ENCODE measurements at places on chromosomes 1 and 21.
A peak's percentile ranks its signal among the peaks of the same experiment; 100 is the strongest.

GRCh38 chr1:228088586-228089498 lies 6.3 kb downstream of the ARF1 start:
- peak; percentile 46 for DNase-seq

DNA sequence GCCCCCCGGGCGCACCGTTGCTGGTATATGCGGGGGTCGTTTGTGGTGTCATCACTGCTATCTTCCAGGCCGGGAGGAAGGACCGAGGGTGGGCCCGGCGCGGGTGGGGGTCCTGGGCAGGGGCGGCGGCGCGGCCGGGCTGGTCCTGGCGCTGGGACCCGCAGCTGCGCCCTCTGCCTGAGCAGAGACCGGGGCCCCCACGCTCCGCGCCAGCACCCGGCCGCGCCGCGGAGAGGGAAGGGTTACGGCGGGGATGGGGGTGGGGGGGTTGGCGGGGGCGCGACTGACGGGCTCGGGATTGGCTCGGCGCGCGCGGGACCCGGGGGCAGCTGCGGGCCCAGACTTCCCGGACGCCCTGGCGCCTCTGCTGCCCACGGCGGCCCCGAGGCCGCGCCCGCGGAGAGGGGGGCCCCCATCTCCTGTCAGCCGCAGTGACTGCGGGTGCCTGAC lies 13.8 kb upstream of the SAMD11 start:
- no peak for DNase-seq

DNA sequence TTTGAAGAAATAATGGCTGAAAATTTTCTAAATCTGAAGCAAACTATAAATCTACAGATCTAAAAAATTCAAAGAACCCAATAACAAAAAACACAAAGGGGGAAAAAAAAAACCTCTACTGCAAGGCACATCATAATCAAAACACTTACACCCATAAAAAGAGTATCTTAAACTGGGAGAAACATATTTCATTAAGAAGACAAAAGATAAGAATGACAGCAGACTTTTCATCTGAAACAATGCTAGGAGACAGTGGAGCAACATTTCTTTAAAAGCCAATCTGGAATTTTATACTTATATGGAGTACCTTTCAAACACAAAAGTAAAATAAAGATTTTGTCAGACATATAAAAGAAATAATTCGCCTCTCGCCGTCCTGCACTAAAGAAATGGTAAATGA lies 49.1 kb downstream of the COP1 start:
- DNase-seq: peak; percentile 12

DNA sequence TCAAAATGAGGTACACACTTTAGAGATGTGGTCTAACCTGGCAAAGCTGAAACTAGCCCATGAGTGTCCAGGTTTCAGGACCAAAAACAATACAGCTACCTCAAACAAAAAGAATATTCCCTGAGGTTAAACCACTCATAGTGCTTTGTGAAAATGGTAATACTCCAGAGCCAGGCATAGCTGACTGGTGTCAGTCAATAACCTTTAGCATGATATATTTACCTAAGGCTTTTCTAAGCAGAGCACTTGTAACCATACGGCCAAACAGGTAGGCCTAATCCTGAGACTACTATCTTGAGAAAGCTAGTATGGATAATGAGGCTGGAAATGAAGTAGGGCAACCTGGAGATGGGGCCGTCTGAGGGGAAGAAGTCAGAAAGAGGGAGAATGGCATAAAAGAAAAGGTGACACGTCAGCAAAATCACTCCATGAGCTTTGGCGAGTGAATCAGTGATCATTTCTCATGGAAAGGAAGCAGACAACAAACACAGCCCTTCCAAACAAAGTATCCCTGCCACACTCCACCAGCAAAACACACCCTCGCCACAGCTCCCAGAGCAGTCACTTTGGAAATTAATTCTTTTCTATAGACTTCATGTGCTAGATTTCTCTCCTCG lies 1.7 kb upstream of the LRRC52 start:
- no peak for DNase-seq

GRCh38 chr21:34670220-34670961 lies 1.6 kb downstream of the CLIC6 start:
- DNase-seq: no peak

DNA sequence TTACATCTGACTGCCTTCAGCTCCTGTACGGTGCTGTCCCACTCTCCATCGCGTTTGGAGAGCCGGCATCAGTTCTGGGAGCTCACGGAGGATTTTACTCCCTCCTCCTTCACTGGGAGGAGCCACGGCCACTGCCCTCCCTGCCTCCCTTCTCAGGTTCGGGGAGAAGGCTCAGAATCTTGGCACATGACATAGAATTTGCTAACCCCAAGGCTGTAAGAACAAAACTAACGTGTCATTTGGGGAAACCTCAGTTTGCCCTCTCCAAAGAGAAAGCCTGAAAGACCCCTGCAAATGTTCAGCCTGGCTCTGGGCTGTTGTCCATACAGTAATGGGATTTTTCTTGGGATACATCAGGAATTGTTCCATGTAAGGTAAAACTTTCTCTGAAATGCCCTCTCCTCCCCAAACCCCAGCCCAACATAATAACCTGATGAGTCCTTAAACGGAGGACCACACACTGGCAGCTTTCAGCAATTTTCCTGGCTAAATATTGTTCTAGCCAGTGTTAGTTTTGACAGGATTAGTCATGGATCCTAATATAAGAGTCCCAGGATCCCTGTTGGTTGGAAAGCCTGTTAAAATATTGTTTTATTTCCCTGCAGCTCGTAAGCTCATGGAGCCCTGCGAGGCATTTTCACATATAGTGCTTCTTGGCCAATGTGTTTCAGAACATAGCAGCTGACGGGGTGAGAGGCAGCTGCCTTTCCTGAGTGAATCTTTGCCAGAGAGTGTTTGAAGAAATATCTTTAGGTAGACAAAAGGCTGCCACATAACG lies 98.8 kb downstream of the RHOU start:
- DNase-seq: no peak

DNA sequence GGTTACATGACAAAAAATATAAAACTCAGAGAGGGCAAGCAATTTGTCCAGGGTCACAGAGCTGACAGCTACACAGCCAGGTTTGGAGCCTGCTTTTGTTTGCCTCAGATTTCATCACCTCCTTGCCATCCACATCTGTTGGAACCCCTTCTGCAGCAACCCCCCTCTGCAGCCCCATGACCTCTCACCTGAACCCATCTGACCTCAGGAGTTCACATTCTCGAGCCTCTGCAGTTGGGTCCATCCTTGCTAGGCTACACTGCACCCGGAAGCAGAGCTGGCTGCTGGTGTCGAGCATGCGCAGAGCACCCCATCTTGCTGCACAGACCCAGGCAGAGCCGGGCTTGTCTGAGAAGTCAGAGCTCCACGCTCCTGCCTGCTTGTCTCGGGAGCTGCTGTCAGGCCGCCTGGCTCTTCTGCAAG lies 10.0 kb downstream of the C1QB start:
- no peak for DNase-seq

GRCh38 chr1:155301342-155301841 lies at the start of gene PKLR:
PKLR (minus strand) TSS chr1:155301438; CDS start chr1:155301395, 43 bp downstream.
- DNase-seq: no peak

DNA sequence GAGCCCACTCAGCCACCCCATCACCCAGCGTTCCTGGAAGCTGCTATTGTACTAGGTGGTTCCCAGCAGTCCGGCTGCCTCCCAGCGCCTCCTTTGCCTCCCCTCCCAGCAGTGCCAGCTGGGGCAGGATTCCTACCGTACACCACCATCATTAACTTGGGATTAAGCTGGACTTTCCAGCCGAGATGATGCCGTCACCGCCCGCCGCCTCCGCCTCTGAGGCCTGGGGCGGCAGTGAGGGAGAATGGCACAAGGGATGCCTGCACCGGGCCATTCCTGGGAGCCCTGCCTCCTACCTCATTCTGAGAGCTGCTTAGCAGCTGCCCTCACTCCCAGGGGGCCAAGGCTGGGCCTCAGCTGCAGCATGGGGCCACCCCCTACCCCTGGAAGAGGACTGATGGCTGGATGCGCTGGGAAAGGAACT lies 13.2 kb downstream of the CNTN2 start:
- no peak for DNase-seq

DNA sequence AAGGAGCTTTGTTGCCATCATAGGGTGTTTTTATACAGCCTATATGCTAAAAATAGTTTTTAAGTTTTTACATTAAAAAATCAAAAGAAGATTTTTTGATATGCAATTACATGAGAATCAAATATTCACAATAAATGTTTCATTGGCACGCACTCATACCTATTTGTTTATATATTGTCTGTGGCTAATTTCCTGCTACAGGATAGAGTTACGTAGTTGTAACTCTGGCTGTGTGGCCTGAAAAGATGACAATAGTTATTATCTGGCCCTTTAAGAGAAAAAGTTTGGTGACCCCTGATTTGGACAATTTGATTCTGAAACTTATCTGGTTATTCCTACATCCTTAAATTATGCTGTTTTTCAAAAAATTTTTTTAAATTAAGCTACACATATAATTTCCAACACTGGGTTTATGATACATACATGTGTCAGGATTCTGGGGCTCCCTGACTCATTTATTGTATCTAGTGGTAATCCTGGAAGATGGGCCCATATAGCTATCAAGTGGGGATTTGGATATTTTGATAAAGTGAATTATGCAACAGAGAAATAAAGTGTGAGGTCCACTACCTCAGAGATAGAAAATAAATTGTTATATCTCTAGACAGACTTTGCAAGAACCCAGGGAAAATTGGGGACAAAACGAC lies 370.2 kb upstream of the LYPLAL1 start:
- DNase-seq: no peak

GRCh38 chr1:151958959-151959358 lies 34.7 kb downstream of the S100A10 start:
- DNase-seq: no peak

DNA sequence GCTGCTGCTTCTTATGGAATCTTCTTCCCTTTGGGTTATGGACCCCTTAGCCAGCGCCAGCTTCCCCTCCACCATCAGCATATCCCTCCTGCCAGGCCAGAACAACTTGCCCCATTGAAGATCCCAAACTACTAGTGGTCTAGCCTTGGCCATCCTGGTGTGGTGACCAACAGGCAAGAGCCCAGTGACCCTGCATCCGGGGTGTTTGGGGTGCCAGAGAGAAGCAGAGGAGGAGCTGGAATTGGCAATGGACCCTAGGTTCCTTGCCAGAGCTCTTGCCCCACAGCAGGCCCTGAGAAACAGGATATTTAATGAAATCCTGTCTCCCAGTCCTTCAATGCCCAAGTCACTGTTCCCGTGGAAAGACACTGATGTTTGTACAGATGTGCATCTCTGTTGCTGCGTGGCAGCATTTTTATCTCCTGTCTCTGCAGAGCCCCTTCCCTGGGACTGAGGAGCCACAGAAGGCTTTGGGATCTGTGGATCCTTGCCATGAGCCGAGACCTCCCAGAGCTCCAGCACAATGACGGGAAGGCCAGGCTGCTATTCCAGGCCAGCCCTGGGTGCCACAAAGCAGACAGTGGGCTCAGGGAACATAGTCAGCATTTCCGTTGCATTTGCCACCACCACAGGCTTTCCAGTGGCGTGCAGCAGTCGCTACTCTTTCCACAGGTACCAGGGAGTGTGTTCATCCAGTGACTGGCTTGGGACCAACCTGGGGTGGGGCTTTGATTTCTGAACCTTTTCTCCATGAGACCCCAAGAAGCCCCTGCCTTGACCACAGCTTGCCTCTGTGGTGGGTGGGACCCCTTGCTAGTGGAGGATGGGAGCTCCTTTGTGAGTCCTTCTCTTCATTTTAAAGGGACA lies 21.6 kb downstream of the NAV1 start:
- no peak for DNase-seq

- DNase-seq: no peak
Measured at GRCh38 chr1:32967888-32968568, 3.4 kb upstream of the RNF19B start.

DNA sequence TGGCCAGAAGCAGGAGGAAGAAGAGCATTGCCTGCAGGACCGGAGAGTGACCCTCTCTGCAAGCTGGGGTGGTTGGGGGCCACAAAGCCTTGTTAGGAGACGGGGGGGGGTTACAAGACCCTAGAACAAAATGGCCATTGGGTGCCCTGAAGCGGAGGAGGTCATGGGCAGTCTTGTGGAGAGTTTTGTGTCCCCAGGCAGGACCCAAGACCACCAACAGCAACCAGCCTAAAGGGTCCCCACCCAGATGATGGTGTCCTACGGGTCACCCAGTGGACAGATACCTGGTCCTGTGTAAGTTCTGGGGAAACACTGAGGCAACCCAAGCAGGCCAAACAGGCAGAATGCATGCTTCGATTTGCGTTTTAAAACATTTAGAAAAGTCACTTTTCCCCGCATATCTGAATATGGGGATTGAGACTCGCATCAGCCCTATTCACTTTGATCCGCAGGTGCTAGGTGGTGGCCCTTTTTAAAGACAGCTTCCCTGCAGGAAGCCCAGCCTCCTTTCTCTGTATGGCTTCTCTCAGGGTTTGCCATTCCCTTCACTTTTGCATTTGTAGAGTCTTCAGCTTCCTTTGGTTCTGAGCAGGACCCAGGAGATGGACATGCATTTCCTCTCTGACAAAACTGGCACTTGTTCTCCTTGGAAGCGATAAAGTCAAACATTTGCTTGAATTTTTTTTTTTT lies 21.1 kb downstream of the GNG4 start:
- no peak for DNase-seq

DNA sequence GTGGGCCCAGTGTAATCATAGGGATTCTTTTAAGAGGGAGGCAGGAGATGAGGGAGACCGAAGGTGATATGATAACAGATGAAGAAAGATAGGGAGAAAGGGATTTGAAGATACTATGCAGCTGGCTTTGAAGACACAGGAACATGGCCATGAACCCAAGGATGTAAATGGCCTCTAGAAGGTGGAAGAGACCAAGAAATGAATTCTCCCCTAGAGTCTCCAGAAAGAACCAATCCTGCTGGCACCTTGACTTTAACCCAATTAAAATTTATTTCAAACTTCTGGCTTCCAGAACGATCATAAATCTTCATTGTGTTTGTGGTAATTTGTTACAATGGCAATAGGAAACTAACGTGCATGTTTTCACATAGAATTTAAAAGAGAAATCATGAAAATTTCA lies 95.0 kb upstream of the GORAB start:
- DNase-seq: no peak

GRCh38 chr1:169031566-169032224 lies 74.8 kb upstream of the ATP1B1 start:
- no peak for DNase-seq

DNA sequence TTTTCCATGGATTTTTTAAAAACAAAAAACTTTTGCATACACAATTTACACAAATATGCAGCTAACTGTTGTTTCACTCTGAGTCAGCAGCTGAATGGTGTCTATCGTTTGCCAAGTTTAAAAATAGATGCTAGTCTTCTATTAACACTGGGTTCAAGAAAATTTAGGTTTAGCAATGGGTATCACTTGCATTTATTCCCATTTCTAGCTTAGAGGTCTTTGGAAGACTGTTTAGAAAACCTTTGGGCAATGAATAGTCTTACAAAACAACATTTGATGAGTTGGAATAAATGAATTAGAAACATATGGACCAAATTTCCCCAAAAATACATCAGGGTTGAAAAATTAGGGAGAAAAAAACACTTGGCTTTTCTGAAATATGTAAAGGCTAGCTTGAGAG lies 165.8 kb downstream of the LYPLAL1 start:
- DNase-seq: peak; percentile 25

GRCh38 chr1:212104586-212105325 lies 69.2 kb downstream of the DTL start:
- no peak for DNase-seq

- DNase-seq: no peak
Measured at GRCh38 chr21:15053500-15053899, 11.3 kb downstream of the NRIP1 start.

All from fibroblast of pulmonary artery (primary cell).